Body of pancreas (tissue), 4 donors: ENCODE measurements at places on chromosomes 1 and 21. TPM values are rescaled to one million over a fixed set of nuclear protein-coding genes. Genes with fewer than 3 reads are reported as not detected.

GRCh38 chr1:243454328-243454997 is 198.6 kb downstream of the SDCCAG8 start:
- no peak overlapping the region for H3K27ac ChIP-seq
- H3K4me3 ChIP-seq: no peak overlapping the region
- no peaks in the 10 kb centered on the region for H3K4me1 ChIP-seq
- H3K36me3 ChIP-seq: no peaks in the 10 kb centered on the region

- H3K4me3 ChIP-seq: no peak overlapping the region
- H3K27ac ChIP-seq: peak overlapping the region; percentile 91
- peaks cover 3% of the 10 kb centered on the region for H3K27me3 ChIP-seq
Measured at GRCh38 chr1:109091839-109092193, 1.3 kb downstream of the TMEM167B start.

DNA sequence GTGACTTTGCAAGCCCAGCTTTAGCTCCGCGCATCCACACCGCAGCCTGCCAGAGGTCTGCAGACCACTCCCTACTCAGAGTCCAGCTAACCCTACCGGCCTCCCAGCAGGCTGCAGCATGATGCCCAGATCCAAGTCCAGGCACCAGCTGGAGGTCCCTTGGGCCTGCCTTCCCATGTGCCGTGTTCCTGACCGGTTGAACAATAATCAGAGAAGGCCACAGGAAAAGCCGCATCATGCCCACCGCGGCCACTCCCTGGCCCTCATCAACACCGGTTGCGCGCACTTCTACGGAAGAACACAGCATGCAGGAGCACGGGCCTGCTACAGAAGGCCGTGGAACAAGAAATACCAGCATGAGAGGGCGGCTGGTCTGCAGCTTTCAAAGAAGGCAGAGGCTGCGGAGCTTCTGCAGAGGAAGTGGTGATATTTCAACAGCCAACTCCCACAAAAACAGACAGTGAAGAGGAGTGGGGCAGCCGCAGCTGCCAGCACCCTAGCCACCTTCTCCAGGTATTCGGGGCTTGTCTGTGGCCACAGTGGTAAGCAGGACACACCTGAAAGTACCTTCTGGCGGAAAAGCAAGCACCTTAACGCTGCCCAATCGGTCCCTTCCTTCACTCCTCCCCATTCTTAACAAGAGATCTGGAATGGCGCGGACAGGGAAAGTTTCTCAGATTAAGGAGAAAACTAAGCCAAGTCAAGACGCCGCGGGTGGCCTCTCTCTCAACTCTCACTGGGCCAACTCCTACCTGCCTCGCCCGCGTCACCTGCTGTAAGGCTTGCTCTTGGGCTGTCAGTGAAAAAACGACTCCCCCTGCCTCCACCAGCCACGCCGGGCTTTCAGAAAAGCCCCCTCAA is 1.5 kb downstream of the PGBD5 start:
- DNase-seq: peak; percentile 50
- no peaks in the 10 kb centered on the region for H3K36me3 ChIP-seq
- peaks cover 27% of the 10 kb centered on the region for H3K4me1 ChIP-seq
- H3K27me3 ChIP-seq: no peaks in the 10 kb centered on the region

- DNase-seq: no peak
- H3K4me3 ChIP-seq: no peak overlapping the region
- H3K27ac ChIP-seq: no peak overlapping the region
- no peaks in the 10 kb centered on the region for H3K36me3 ChIP-seq
- no peaks in the 10 kb centered on the region for H3K27me3 ChIP-seq
- H3K4me1 ChIP-seq: no peaks in the 10 kb centered on the region
Measured at GRCh38 chr1:116902723-116903383, 6.9 kb upstream of the PTGFRN start.

GRCh38 chr1:203915811-203916210 is 54.4 kb downstream of the SNRPE start:
- H3K27me3 ChIP-seq: no peaks in the 10 kb centered on the region
- no peak overlapping the region for H3K4me3 ChIP-seq
- no peaks in the 10 kb centered on the region for H3K36me3 ChIP-seq
- no peaks in the 10 kb centered on the region for H3K4me1 ChIP-seq
- H3K27ac ChIP-seq: no peak overlapping the region

- H3K27me3 ChIP-seq: no peaks in the 10 kb centered on the region
- peak overlapping the region; percentile 17 for H3K4me3 ChIP-seq
Measured at GRCh38 chr1:1200876-1201810, 5.2 kb downstream of the TNFRSF18 start.

DNA sequence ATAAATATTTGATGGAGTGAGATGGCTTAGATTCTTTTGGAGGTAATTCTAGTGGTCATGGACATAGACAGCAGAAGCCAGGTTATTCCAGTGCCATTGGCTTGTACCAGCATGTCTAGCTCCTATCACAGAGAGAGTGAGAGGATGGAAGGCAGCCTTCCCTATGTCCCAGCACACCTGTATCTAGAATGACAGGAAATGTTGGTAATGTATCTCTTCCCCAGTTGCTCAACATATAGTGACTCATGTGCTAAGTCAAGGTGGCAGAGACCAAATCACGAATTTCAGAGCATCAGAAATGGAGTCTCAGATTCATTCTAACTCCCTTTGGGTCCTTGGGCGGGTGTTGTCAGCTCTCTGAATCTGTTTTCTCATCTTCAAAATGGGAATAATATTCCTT is 28.4 kb downstream of the METTL13 start:
- no peak overlapping the region for H3K27ac ChIP-seq
- DNase-seq: no peak
- H3K27me3 ChIP-seq: no peaks in the 10 kb centered on the region
- no peaks in the 10 kb centered on the region for H3K36me3 ChIP-seq
- no peaks in the 10 kb centered on the region for H3K4me1 ChIP-seq
- H3K4me3 ChIP-seq: no peak overlapping the region

DNA sequence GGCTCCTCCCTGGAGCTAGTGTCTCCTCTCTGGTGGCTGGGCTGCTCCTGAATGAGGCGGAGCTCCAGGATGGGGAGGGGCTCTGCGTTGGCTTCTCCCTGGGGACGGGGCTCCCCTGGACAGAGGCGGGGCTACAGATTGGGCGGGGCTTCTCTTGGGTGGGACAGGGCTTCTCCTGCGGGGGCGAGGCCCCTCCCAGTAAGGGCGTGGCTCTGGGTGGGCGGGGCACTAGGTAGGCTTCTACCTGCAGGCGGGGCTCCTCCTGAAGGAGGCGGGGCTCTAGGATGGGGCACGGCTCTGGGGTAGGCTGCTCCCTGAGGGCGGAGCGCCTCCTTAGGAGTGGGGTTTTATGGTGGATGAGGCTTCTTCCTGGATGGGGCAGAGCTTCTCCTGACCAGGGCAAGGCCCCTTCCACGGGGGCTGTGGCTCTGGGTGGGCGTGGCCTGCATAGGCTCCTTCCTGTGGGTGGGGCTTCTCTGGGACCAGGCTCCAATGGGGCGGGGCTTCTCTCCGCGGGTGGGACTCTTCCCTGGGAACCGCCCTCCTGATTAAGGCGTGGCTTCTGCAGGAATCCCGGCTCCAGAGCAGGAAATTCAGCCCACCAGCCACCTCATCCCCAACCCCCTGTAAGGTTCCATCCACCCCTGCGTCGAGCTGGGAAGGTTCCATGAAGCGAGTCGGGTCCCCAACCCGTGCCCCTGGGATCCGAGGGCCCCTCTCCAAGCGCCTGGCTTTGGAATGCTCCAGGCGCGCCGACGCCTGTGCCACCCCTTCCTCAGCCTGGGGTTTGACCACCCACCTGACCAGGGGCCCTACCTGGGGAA is 22.7 kb upstream of the ARF1 start:
- no peaks in the 10 kb centered on the region for H3K27me3 ChIP-seq
- no peaks in the 10 kb centered on the region for H3K36me3 ChIP-seq
- H3K4me1 ChIP-seq: peaks cover 25% of the 10 kb centered on the region
- H3K27ac ChIP-seq: no peak overlapping the region

DNA sequence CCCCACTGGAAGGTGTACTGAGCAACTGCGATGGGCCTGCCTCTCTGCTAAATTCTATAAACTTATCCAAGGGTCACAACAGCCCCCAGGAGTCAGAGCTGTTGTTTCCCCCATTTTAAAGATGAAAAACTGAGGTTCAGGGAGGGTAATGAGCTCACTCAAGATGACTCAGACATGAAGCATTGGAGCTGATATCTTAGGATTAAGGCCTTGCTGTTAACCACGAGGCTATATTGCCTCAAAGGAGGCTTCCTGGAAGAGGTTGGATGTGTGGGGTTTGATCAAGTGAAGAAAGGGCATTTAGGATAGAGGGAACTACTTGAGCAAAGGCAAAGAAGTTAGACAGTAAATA is 6.7 kb downstream of the LDLRAP1 start:
- H3K27me3 ChIP-seq: no peaks in the 10 kb centered on the region
- no peaks in the 10 kb centered on the region for H3K36me3 ChIP-seq
- no peak for DNase-seq

- peaks cover 14% of the 10 kb centered on the region for H3K4me1 ChIP-seq
- no peaks in the 10 kb centered on the region for H3K27me3 ChIP-seq
- no peak overlapping the region for H3K27ac ChIP-seq
- no peak overlapping the region for H3K4me3 ChIP-seq
- no peak for DNase-seq
- no peaks in the 10 kb centered on the region for H3K36me3 ChIP-seq
Measured at GRCh38 chr1:3664700-3665375, 12.5 kb downstream of the TP73 start.

GRCh38 chr1:36981771-36982622 is 52.3 kb downstream of the GRIK3 start:
- H3K27ac ChIP-seq: no peak overlapping the region
- no peaks in the 10 kb centered on the region for H3K4me1 ChIP-seq
- DNase-seq: no peak
- no peaks in the 10 kb centered on the region for H3K36me3 ChIP-seq
- no peaks in the 10 kb centered on the region for H3K27me3 ChIP-seq

DNA sequence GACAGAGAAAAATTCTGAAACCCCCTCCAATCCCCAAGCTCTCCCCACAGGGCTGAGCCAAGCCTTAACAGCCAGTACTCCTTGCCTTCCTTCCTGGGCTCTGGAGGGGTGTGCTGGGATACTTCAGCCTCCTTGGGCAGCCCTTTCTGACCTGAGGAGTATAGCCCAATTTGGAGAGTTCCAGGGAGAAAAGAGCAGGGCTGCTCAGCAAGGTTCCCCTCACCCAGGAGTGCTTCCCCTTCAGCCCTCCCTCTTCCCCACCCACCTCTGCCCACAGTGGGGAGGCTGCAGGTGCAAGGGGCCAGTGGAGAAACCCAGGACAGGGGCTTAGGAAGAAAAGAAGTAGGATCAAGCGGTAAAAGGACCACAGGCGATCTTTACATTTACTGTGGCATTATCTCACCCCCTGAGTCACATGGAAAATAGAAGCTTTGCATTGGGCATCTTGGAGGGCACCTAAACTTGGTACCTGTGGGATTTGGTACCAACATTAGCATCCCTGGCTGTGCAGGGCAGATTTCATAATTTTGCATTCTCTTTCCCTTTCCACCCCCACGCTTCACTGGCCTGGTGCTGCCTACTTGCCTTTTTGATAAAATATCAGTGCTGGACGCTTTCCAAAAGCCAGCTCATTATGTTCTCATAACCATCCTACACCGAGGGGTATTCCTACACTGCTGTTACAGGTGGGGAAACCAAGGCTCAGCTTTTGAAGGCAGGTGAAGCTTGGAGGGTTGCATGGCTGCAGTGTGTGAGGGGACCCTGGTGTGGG is 2.8 kb upstream of the ADORA1 start:
- H3K36me3 ChIP-seq: no peaks in the 10 kb centered on the region
- H3K4me1 ChIP-seq: peaks cover 42% of the 10 kb centered on the region
- no peak overlapping the region for H3K27ac ChIP-seq
- H3K27me3 ChIP-seq: no peaks in the 10 kb centered on the region
- H3K4me3 ChIP-seq: no peak overlapping the region

- H3K27me3 ChIP-seq: no peaks in the 10 kb centered on the region
- H3K27ac ChIP-seq: no peak overlapping the region
- H3K36me3 ChIP-seq: no peaks in the 10 kb centered on the region
- H3K4me3 ChIP-seq: no peak overlapping the region
Measured at GRCh38 chr1:12179111-12179519, 12.3 kb downstream of the TNFRSF1B start.

- H3K27me3 ChIP-seq: no peaks in the 10 kb centered on the region
- peaks cover 8% of the 10 kb centered on the region for H3K36me3 ChIP-seq
- H3K4me3 ChIP-seq: peak overlapping the region; percentile 95
- H3K27ac ChIP-seq: peak overlapping the region; percentile 84
Measured at GRCh38 chr1:145858238-145858900, 512 bp downstream of the PIAS3 start.

GRCh38 chr21:19031953-19032352 is 628.4 kb upstream of the TMPRSS15 start:
- no peak overlapping the region for H3K27ac ChIP-seq
- no peaks in the 10 kb centered on the region for H3K4me1 ChIP-seq
- no peaks in the 10 kb centered on the region for H3K36me3 ChIP-seq
- no peak overlapping the region for H3K4me3 ChIP-seq
- no peaks in the 10 kb centered on the region for H3K27me3 ChIP-seq
- DNase-seq: no peak

GRCh38 chr1:151581921-151582320 is 29.9 kb upstream of the SNX27 start:
- H3K27ac ChIP-seq: no peak overlapping the region
- H3K27me3 ChIP-seq: no peaks in the 10 kb centered on the region
- H3K4me3 ChIP-seq: no peak overlapping the region
- H3K36me3 ChIP-seq: no peaks in the 10 kb centered on the region

DNA sequence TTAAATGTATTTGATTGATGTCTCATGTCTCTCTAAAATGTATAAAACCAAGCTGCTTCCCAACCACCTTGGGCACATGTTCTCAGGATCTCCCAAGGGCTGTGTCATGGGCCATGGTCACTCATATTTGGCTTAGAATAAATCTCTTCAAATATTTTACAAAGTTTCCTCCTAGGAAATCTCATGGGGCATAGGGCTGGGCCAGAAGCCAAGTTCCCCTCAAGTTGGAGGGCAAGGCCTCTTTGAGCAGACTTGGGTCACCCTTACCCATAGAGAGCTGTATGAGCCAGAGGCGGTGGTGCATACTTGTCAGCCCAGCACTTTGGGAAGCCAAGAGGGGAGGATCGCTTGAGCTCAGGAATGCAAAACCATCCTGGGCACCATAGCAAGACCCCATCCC is 2.3 kb upstream of the FBXO42 start:
- H3K4me3 ChIP-seq: no peak overlapping the region
- no peaks in the 10 kb centered on the region for H3K36me3 ChIP-seq
- H3K4me1 ChIP-seq: peaks cover 18% of the 10 kb centered on the region
- DNase-seq: no peak
- no peak overlapping the region for H3K27ac ChIP-seq
- H3K27me3 ChIP-seq: no peaks in the 10 kb centered on the region

- no peaks in the 10 kb centered on the region for H3K4me1 ChIP-seq
- no peak overlapping the region for H3K27ac ChIP-seq
- no peak for DNase-seq
- no peaks in the 10 kb centered on the region for H3K27me3 ChIP-seq
- no peaks in the 10 kb centered on the region for H3K36me3 ChIP-seq
Measured at GRCh38 chr1:168392958-168393549, 112.4 kb downstream of the TBX19 start.

CSF1 gene
- 26.7 TPM for total RNA-seq

EPHB2 gene
- total RNA-seq: 2.9 TPM

BLACAT1 gene
- not detected for total RNA-seq

SLC6A17 gene
- 0.52 TPM for total RNA-seq

TRIM67 gene
- under 0.01 TPM for total RNA-seq

OPTC gene
- not detected for total RNA-seq

SDC3 gene
- 19.1 TPM for total RNA-seq

BSND gene
- not detected for total RNA-seq

CHI3L2 gene
- not detected for total RNA-seq

TSNAX gene
- total RNA-seq: 4.0 TPM

VPS72 gene
- 19.2 TPM for total RNA-seq

RNPEP gene
- 233 TPM for total RNA-seq
